T-helper 22 cell (primary cell): ENCODE measurements at places on chromosomes 5 and 9.

- no peak for DNase-seq
Measured at GRCh38 chr5:66867618-66868322, 271.6 kb downstream of the MAST4 start.

GRCh38 chr9:130128733-130129431 lies 43.3 kb upstream of the NCS1 start:
- peak; percentile 72 for DNase-seq

GRCh38 chr9:119074017-119074416 lies 295.2 kb downstream of the BRINP1 start:
- no peak for DNase-seq

DNA sequence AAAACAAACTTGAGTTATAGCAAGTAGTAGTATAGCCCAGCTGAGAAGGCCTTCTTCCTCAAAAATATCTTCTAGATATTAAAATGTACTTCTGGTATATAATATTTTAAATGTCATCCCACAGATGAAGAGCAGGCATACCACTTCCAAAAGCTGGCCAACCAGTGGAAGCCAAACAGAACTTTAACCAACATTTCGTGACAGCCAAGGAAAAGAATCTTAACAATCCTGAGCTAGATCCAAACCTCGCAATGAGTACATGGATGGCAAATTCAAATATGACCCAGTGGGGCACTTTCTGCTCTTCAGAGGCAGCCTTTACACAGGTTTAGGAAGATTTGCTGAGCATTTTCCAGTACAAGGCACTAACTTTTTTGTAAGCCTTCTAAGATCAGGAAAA lies 91.8 kb upstream of the ACO1 start:
- DNase-seq: no peak

DNA sequence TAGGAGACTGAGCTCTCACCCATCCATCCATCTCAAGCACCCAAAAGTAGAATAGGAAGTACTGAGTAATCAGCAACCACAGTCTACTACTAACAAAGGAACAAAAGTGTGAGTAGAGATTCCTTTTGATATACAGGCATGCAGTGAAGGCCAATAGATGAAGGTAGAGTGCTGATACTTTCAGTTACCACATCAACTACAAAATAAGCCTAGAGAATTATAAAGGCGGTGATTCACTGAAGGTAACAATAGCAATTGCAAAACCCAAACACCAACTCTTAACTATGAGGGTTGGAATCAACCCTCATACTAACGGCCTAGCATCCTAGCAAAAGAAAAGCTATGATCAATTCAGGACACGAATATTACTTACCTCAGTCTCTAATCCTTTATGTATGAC lies 992.6 kb downstream of the DNAH5 start:
- DNase-seq: no peak

DNA sequence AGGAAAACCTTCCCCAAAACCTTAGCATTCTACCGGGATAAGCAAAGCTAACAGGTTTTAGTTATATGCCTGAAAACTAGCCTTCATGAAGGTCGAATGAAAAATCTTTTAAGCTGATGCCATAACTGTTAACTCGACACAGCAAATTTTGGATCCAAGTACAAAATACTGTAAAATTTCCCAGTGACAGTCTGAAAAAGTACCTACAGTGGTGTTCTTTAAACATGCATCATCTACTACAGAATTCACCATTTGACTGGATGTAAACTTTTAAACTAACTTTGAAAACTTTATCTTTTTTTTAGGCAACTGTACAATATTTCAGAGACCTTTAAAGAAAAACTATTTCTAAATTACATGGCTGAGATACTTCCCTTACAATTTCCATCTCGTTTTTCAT lies 791 bp downstream of the RAPGEF6 start:
- DNase-seq: no peak

DNA sequence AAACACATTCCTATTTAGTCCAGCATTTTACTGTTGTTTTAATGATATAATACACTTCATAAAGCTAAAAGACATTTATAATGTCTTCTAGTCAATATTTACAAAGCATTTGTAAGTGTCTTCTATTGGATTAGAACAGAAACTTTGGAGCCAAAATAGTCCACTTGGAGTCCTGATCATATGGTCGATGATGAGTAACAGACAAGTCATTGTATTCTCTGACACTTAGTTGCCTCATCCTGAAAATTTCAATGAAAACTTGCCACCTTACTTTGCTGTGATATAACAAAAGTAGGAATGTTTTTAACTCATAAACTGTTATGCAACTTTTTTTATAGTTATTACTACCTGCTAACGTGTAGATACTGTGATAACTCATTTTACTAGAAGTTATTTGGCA lies 132.5 kb downstream of the GABRB2 start:
- no peak for DNase-seq

DNA sequence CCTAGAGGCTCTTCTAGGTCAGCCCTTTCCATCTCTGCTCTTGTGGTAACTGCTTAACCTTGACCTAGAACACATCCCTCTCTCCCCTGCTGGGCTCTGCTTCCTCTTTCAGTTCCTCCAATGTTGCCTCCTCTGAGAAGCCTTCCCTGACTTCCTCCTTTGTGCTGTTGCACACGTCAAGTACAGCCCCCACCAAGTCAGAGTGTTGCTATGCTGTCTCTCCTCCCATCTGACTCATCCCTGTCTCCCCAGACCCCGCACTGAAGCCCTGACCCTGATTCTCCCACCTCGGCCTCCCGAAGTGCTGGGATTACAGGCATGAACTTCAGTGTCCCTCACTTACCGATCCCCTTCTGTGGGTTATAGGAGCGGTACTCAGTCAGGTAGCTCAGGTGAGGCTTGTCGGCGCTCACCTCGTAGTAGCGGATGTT lies 10.4 kb upstream of the TRIM14 start:
- DNase-seq: no peak

- DNase-seq: no peak
Measured at GRCh38 chr5:38563624-38564023, 7.2 kb upstream of the LIFR start.

DNA sequence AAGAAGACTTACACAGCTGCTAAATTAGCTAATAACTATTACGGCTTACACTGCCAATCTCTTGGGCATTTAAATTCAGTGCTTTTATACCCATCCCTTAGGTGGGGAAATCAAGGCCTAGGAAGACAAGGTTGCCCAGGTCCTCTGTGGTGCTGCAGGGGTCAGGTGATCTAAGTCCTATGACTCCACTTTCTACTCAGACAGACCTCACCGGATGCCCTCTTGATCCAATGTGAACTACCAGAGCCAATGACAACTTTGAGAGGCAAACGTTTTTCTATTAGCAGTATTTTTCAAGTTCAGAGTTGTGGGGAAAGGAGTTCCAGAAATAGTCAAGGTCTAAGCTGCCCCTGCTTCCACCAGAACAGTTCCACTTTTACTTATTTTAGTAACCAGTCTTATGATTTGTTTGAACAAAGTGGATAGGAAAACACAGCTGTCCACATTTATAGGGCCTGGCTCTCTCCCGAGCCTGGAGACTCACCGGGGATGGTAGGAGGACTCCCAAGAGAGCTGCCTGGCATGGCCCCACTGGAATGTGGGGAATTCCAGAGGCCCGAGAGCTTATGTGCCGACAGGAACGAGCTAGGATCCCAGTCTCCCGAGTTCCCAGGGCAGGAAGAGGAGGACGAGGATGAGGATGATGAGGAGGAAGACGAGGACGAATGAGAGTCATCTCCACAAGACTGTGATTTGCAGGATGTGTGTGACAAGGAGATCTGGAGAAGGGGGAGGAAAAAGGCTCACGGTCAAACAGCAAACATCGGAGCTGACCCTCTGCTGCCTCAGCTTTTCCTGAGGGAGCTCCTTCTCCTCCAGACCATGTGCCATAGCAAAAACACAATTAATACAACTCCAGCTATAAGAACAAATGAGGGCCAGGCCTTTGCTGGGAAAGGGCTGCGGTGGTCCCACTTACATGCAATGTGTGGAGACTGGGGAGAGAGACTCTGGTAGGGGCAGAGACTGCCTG lies 16.7 kb downstream of the FAM193B start:
- no peak for DNase-seq

GRCh38 chr9:128768606-128769005 lies 3.1 kb downstream of the ZER1 start:
- DNase-seq: no peak

DNA sequence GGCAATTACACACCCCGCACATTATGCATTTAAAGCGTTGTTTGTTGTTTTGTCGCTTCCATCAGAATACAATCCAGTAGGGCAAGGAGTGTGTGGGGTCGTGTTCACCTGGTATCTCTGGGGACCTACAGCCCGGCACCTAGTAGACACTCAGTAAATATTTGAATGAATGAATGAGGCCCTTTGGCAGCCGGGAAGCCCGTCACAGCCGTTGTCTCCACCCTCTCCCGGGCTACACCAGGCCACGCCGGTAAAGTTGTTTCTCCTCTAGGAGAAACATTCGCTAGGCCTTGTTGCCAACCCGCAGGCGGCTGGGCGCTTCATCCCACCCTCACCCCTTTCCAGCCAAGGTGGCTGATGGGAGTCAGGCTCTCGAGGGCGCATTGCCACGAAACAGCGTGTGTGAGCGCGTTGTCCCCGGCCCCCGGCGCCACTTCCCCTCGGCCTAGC lies 876 bp upstream of the JAK2 start:
- no peak for DNase-seq

DNA sequence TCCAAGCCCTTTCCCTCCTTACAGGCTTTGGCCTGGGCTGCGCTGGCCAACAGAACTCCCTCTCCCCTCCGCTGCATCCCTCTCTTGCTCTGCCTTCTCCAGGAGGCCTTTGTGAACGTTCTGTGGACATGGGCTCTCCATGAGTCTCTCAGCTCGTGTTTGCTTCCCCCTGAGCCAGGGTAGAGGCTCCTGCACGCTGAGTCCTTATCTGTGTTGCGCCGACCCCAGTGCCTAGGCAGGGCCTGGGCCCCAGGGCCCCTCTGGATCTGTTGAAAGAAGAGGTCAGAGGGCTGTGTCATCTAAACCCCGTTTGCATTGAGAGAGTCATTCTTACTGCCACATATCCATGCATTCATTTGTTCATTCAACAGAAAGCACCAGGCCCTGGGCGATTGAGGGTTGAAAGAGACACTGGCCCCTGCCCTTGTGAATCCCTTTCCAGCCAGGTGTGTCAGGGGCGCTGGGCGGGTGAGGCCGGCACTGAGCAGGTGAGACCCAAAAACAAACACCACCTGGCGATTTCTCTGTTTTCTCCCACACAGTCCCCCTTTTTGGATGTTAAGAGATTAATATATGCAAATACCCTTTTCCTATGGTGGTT lies 111.2 kb upstream of the IER5L start:
- no peak for DNase-seq

DNA sequence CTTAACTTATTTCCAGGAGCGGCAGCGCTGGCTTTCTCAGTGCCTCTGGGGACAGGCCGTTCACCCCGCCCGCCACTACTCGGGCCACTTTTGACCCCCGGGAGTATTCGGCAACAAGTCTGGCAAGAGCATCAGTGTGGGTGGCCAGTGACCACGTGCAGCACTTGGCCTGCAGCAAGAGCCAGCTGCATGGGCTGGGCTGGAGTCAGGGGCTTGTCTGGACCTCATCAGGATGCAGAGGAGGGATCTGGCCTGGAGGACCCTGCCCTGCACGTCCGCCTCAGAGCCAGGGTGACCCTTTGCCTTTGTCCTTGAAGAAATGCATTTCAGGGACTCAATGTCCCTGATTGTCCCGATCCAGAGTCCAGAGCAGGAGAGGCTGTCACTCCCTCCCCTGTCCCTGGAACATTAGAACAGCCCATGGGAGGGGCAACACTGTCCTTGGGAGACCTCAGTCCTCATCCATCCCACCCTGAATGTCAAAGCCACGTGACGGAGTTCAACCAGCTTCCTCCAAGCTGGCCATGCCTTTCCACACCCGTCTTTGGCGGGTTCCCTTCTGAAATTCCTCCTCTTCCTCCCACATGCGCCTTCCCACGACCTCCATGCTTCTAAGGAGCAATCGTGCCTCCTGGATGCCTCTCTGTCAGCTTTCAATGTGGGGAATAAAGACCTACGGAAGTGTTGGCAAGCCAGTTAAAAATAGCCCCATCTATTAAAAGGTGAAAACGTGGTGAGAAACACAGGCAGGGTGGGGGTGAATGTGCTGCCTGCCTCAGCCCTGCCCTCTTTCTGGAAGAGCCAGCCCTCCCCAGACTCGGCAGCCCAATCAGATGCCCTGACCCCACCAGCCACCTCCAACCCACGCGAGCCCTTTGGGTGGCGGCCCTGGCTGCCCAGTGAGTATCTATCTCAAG lies 99.0 kb downstream of the OLFM1 start:
- no peak for DNase-seq

- DNase-seq: no peak
Measured at GRCh38 chr5:71973563-71973962, 133.7 kb upstream of the MAP1B start.

GRCh38 chr9:7169717-7170389 lies 412.1 kb downstream of the KDM4C start:
- no peak for DNase-seq

DNA sequence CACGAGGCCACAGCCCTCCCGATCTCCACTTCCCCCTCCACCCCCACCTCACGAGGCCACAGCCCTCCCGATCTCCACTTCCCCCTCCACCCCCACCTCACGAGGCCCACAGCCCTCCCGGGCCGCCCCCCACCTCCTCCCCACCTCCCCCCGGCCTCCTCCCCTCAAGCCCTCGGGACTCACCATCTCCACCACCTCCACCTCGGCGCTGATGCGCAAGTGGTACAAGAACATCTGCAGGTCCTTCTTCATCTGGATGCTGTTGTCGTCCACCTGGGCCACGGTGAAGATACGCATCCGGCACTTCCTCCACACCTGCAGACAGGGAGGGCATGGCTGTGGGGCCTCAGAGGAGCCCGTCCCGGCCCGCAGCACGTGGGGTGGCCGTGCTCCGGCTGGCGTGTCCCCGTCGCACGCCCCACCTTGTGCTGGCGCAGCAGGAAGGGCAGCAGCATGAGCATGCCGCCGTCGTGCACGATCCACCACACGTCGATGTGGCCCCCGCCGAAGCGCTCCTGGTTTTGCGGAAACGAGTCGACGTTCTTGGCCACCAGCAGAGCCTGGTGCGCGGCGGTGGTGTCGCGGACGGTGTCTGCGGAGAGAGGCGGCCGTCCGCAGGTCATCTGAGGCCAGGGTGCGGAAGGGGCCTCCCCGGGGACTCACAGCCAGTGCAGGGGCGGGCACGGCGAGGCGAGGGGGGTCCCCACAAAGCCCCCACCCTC lies 48.0 kb downstream of the SLC12A7 start:
- no peak for DNase-seq

- no peak for DNase-seq
Measured at GRCh38 chr5:153601377-153601776, 110.9 kb downstream of the GRIA1 start.

DNA sequence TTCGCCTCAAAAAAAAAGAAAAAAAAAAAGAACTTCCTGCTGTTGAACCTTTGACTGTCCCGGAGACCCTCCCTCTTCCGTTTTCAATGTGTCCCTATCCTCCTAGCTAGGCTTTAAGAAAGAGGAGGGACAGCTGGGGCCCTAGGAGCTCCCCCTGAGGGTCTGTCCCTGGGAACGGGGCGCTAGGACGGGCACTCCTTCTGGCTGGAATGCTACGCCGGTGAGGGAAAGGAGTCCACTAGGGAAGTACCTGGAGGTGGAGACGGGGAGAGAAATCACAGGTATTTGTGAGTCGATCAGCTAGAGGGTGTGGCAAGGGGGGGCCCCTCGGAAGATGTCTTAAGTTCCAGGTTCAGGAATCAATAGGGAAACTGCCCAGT lies 4.6 kb downstream of the SIT1 start:
- DNase-seq: no peak

GRCh38 chr5:151926188-151926587 lies 1.5 kb upstream of the GLRA1 start:
- DNase-seq: no peak
